ENCODE measurements at places on chromosomes 3 and 15. TPM values are rescaled to one million over a fixed set of nuclear protein-coding genes. Genes with fewer than 3 reads are reported as not detected.

The DGKG gene
- 0.12 TPM for polyA plus RNA-seq

DNA sequence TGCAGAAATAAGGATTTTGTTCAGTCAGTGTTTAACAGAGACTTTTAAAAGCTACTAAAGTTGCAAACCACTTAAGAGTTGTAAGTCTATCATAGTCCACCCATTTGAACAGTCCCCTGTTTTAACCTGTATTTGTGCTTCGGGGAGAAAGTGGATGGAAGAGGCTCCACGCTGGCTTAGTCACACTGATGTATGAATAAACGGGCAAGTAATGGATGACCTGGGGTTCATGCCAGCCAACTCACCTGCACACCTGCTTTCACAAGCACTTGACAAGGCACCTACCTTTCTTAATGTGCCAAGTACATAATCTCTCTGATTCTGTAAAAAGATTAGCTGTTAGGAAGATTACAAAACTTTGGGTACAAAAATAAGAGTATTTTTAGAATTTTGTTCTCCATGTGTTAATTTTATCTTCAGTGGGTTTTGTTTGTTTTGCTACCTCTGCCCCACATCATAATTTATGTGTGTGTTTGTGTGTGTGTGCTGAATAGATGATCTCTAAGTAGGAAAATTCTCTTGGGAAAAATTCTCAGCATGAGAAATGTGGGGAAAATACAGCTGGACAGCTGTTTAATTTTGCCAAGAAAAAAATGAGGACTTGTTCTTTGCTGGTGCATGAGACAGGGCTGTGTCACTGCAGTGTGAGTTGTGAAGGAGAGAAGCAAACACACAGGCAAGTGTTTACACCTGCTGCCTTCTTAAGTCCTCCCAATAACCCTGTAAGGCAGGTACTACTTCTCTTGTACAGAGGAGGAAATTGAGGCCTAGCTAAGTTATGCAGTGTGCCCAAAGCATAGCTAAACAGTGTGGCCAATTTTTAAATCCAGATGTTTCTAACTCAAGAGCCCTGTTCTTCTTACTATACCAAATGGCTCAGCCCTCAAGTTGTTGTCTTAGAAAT, 181.2 kb upstream of the IL12A start:
- H3K27me3 ChIP-seq: no peaks in the 10 kb centered on the region
- DNase-seq: no peak
- no peaks in the 10 kb centered on the region for H3K36me3 ChIP-seq
- H3K4me3 ChIP-seq: no peak overlapping the region
- H3K4me1 ChIP-seq: no peaks in the 10 kb centered on the region

The PATL2 gene
- polyA plus RNA-seq: 0.13 TPM

The GRAMD2A gene
- 0.06 TPM for polyA plus RNA-seq

- no peak overlapping the region for H3K27ac ChIP-seq
- H3K4me3 ChIP-seq: no peak overlapping the region
- H3K4me1 ChIP-seq: no peaks in the 10 kb centered on the region
- DNase-seq: no peak
- peaks cover 34% of the 10 kb centered on the region for H3K36me3 ChIP-seq
- H3K27me3 ChIP-seq: no peaks in the 10 kb centered on the region
Observed at GRCh38 chr15:71821547-71822129, 11.3 kb downstream of the NR2E3 start.

The SEMA3F gene
- 23.9 TPM for polyA plus RNA-seq

DNA sequence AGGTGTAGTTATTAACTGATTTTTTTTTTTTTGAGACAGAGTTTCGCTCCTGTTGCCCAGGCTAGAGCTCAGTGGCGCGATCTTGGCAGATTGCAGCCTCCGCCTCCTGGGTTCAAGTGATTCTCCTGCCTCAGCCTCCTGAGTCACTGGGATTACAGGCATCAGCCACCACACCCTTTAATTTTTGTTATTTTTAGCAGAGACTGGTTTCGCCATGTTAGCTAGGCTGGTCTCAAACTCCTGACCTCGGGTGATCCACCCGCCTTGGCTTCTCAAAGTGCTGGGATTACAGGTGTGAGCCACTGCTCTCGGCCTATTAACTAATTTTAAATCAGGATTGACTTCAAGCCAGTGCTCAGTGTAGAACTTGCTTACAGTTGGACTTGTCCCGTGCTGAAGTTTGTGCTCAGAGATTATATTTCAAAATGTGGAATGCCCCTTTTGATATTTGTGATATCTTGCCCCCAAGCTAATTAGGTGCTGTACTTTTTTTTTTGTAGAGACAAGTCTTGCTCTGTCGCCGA, 6.0 kb downstream of the SKIL start:
- H3K4me1 ChIP-seq: peaks cover 19% of the 10 kb centered on the region
- no peak overlapping the region for H3K4me3 ChIP-seq
- H3K27me3 ChIP-seq: no peaks in the 10 kb centered on the region
- DNase-seq: no peak

DNA sequence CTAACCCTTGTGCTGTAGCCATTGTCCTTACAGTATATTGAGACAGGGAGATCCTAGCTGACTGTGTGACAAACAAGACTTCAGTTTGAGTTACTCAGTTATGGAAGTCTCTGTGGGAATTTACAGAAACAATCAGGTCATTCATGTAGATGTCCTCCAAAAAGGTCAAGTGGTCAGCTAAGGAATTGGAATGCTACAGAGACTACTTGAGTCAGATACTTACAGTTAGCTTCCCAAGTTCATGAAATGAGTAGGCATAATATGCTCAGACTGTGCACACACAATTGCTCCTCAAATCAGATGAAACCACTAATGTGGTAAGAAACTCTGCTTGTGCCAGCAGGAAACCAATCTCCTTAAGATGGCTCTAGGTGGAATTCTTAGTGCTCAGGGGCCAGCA, 985.7 kb downstream of the NSUN3 start:
- DNase-seq: no peak
- no peaks in the 10 kb centered on the region for H3K4me1 ChIP-seq
- no peaks in the 10 kb centered on the region for H3K36me3 ChIP-seq
- no peak overlapping the region for H3K27ac ChIP-seq
- H3K4me3 ChIP-seq: no peak overlapping the region
- no peaks in the 10 kb centered on the region for H3K27me3 ChIP-seq

The MYL3 gene
- not detected for polyA plus RNA-seq

DNA sequence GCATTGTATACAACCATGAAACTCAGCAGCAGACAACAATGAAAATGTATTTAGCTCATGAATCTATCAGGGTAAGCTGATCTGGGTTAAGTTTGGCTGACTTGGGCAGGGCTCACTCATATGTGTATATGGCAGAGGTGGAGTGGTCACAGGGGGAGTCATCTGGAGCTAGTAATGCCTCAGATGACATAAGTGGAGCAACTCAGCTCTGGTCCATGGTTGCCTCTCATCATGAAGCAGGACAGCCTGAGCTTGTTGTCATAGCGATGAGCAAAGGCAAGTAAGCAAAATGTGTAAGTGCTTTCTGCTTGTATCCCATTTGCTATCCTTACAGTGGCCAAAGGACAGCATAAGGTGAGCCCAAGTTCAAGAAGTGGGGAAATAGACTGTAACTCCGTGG, 64.5 kb downstream of the ALCAM start:
- H3K27me3 ChIP-seq: no peaks in the 10 kb centered on the region
- H3K4me3 ChIP-seq: no peak overlapping the region
- peaks cover 13% of the 10 kb centered on the region for H3K36me3 ChIP-seq
- no peak overlapping the region for H3K27ac ChIP-seq
- peaks cover 5% of the 10 kb centered on the region for H3K4me1 ChIP-seq
- DNase-seq: no peak

DNA sequence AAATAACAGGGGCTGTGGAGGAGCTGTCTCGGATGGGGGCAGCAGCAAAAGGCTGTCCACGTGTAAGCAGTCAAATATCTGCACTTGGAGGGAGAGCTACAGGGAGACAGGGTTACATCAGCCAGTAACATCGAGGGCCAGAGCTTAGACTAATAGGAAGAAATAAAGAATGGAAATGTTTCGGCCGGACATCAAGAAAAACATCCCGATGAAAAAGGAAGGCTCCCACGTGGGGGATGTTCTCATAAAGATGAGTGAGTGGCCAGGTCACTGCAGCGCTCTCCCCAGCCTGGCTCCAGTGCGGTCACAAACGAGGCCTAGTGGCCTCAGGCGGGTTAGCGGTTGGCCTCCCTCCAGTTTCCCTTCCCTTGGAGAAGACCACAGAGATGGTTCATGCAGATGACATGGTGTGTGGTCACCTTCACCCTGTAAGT, 56.1 kb upstream of the WNT5A start:
- no peaks in the 10 kb centered on the region for H3K36me3 ChIP-seq
- no peaks in the 10 kb centered on the region for H3K27me3 ChIP-seq
- H3K4me1 ChIP-seq: no peaks in the 10 kb centered on the region
- no peak overlapping the region for H3K27ac ChIP-seq

All from SK-N-SH (cell line).